ENCODE measurements at places on chromosomes 13 and 19.

- DNase-seq: peak; percentile 1
Observed at GRCh38 chr13:72199640-72200039, 332.6 kb upstream of the DACH1 start.

- DNase-seq: no peak
Observed at GRCh38 chr19:15161028-15161984, 39.5 kb downstream of the NOTCH3 start.

DNA sequence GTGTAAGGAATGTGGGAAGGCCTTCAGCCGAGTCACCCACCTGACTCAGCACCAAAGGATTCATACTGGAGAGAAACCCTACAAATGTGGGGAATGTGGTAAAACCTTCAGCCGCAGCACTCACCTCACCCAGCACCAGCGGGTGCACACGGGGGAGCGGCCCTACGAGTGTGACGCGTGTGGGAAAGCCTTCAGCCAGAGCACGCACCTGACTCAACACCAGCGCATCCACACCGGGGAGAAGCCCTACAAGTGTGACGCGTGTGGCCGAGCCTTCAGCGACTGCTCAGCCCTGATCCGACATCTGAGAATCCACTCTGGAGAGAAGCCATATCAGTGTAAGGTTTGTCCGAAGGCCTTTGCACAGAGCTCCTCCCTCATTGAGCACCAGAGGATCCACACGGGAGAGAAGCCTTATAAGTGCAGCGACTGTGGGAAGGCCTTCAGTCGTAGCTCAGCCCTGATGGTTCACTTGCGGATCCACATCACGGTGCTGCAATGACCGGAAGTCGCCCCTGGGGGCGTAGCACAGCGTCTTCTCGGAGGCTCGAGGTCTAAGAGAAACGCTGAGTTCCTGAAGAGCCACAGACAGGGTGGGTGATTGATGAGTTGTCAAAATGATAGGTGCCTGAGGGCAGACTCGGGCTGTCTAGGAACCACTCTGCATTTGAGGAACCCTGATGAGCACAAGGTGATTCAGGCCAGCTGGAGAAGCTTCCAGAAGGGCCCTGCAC, 12.2 kb downstream of the ZSCAN22 start:
- no peak for DNase-seq

DNA sequence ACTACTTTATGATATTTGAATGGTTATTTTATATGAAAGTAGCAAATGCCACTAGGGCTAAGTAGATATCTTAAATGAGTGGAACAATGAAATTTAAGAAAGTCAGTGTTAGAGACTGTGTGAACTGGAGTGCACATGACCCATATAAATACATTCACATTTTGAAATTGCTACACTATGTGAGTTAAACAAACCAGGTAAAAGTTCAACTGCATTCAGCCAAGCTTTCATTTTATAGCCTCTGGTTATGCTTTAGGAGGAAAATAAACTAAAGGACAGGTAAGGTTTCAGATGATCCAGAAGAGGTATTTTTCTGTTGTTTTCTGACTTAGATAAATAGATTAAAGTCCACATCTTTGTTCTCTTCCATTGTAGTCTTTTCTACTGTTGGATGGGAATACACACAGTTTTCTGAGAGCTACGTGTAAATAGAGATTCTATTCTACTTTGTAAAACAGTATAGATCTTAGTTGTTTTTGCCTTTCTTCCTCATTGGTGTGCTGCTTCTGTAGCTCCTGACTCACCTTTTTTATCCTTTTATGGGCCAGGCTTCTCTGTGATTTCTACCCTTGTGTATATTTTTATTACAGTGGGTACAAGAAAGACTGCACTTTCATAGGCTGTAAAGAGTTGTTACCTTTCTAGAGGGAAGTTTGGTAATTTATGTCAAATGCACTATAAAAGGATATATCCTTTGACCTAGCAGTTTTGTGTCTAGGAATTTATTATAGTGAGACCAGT, 54.6 kb upstream of the KCTD4 start:
- DNase-seq: no peak

DNA sequence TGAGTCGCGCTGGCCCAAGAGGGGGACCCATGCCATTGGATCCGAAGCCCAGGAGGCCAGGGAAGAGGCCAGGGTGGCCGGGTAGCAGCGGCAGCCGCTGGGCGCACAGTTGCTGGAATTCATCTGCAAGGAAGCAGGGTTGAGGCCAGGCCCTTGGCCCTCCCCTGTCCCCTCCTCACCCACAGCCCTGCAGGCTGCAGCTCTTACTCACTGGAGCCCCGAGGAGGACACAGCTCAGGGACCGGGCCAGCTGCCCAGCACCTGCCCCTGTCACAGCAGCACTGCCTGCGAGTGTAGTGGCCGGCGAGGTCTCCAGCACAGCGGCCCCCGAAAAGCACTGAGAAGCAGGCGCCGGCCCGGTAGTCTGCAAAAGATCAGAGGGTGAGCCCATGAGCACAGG, 11.2 kb downstream of the FBN3 start:
- no peak for DNase-seq

GRCh38 chr13:97077341-97077740, 83.1 kb upstream of the OXGR1 start:
- DNase-seq: no peak

DNA sequence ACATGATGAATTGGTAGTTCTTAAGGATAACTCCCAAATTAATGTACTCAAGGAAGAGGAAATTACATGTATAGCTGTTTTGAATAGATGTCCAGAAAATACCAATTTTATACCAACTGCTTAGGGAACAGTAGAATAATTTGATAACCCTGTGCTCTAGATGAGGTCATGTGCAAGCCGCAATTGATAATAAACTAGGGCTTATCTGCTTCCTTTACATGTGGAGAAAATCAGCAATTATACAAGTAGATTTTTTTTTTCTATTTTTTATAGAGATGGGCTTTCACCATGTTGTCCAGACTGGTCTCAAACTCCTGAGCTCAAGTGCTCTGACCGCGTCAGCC, 9.3 kb downstream of the TPT1 start:
- no peak for DNase-seq

GRCh38 chr19:28636016-28636629, 576.8 kb downstream of the UQCRFS1 start:
- no peak for DNase-seq

DNA sequence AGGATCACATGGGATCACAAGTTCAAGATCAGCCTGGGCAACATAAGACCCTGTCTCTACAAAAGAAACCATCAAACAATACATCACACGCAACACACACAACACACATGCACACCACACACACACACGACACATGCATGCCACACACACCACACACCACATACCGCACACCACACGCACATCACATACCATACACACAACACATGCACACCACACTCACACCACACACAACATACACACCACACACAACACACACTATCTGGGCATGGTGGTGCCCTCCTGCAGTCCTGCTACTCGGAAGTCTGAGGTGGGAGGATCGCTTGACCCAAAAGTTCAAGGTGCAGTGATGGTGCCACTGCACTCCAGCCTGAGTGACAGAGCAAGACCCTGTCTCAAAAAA, 198.3 kb downstream of the USP12 start:
- no peak for DNase-seq

DNA sequence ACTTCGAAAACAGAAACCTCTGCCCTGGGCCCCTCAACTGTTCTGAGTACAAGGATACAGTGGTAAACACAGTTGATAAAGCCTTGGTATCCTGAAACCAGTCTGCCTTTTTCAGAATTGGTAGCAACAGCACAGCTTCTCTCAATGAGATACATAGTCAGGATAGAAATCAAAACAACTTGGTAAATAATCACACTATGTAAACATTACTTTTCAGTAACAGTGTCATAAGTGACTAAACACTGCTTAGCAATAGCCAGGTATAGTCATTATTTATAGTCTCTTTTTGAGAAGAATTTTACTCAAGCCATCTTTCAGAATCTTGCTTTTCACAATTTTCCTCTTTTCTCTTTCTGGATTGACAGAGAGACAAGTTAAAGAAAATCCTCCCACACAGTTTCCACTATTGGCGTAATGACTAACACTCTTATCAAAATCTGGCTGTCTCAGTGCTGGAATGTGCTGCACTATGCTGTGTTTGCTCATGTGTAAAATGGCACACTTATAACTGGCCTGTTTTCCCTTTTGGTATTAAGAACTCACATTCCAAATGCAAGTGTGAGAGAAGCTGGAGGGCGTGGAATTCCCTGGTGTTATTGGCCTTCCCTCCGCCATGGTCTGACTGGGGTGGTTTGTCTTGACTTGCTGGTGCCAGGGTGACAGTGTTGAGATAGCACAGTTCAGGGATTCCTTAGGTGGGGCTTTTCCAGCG, 368.8 kb downstream of the TDRD3 start:
- DNase-seq: peak; percentile 3

- no peak for DNase-seq
Observed at GRCh38 chr13:61294467-61295191, 121.0 kb downstream of the PCDH20 start.

DNA sequence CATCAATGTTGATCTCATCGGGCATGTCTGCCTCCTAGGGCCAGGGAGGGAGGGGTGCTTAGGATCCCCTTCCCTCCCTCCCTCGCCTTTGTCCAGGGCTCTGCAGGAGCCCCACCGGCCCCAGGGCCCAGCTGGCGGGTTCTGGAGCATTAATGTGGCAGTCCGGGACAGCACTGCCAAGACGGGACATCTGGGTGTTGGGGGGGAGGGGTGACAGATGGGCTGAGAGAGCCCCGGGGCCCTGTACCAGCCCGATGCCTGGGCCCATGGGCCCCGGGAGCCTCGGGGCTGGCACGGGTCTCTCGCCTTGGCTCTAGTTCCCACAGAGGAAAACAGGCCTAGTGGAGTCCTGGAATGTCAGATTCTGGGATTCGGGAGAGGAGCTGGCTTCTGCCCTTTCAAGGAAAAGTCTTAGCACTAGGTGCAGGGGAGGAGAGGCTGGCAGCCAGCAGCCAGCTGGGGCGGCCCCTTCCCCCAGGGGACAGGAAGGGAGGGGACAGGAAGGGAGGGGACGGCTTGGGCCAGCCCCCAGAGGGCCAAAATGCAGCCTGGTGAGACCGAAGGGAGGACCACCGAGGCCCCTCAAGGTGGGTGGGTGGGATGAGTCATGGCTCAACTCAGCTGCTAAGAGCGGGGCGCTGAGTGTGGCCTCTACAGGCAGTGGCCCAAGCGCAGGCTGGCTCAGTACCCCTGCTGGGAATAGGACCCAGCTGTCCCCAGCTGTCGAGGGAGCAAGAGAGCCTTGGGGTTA, 3.1 kb downstream of the PPP1R14A start:
- peak; percentile 49 for DNase-seq

DNA sequence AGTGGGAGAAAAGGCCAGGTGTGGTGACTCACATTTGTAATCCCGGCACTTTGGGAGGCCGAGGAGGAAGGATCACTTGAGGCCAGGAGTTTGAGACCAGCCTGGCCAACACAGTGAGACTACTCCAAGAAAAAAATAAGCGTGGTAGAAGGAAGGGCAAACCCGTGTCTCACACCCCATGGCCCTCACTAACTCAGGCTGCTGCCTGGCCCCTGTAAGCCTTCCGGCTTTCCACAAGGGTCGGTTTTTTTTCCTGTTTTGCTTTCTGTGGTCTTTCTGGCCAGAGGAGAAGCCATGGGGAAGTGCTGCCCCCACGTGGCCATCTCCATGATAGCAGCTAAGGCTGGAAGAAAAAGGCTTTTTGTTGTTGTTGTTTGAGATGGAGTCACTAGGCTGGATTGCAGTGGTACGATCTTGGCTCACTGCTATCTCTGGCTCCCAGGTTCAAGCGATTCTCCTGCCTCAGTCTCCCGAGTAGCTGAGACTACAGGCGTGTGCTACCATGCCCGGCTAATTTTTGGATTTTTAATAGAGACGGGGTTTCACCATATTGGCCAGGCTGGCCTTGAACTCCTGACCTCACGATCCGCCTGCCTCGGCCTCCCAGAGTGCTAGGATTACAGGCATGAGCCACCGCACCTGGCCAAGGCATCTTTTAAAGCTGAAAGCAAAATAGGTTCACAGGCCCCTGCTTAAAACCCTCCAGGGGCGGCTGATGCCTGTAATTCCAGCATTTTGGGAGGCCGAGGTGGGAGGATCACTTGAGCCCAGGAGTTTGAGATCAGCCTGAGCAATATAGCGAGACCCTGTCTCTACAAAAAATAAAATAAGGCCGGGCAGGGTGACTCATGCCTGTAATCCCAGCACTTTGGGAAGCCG, 7.5 kb upstream of the ARHGEF18 start:
- DNase-seq: peak; percentile 76

- DNase-seq: no peak
Observed at GRCh38 chr13:50467156-50468110, 376.1 kb downstream of the DLEU7 start.

DNA sequence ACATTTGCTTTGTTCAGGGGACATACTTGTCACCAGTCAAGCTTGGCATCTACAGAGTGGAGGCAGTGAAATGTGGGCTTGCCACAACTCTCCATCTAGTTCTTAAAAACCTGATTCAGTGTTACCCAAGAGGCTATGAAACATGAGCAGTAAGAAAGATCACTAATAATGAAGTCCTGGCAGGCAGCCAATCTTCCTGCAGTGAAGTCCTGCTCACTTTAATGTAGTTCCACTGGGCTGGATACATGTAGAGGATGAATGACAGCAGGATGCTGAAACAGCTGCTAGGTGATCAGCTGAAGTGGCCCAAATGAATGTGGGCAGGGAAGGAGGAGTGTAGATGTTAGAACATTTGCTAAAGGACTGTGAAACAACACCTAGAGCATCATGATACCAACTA, 1213.1 kb downstream of the OLFM4 start:
- DNase-seq: peak; percentile 0

DNA sequence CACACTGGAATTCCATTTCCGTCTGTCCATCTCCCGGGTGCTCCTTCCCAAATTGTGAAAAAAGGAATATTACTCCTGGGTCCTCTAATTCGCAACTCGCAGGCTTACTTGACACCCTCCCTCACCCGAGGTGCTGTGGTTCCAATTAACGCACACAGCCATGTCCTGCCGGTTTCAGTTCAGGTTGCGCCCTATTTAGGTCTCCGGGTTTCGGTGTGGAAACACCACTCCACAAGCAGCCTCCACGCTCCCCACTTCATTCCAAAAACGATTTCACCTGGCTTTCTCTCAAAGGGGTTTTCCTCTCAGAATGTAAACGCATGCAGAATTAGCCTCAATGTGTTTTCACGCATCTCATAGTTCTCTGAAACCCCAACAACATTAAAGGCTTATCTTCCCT, 37.9 kb downstream of the NAXD start:
- DNase-seq: no peak

GRCh38 chr19:3784607-3785450, 1.4 kb downstream of the MATK start:
- no peak for DNase-seq

- peak; percentile 67 for DNase-seq
Observed at GRCh38 chr19:47157431-47158321, 27.0 kb downstream of the SAE1 start.

GRCh38 chr13:108268466-108269112, 929 bp upstream of the TNFSF13B start:
- no peak for DNase-seq

- no peak for DNase-seq
Observed at GRCh38 chr13:48222358-48223301, 10.4 kb upstream of the ITM2B start.

- no peak for DNase-seq
Observed at GRCh38 chr13:112105892-112106291, 38.9 kb downstream of the SOX1 start.

- DNase-seq: no peak
Observed at GRCh38 chr13:98565726-98566565, 11.0 kb downstream of the STK24 start.

- DNase-seq: no peak
Observed at GRCh38 chr19:51719251-51719988, 4.4 kb downstream of the HAS1 start.

GRCh38 chr13:109794095-109794494, 7.7 kb upstream of the IRS2 start:
- DNase-seq: no peak

GRCh38 chr13:47774671-47774994, 226.4 kb downstream of the SUCLA2 start:
- DNase-seq: no peak
